ENCODE measurements at places on chromosomes 12 and 14. TPM values are rescaled to one million over a fixed set of nuclear protein-coding genes. Genes with fewer than 3 reads are reported as not detected.

Gene HOXC6
- 4.1 TPM for total RNA-seq

Gene PLEK2
- 0.22 TPM for total RNA-seq

Gene FAM161B
- total RNA-seq, result 6.6 TPM

Gene KERA
- total RNA-seq, result 223 TPM

Gene PCED1B
- total RNA-seq, result 0.22 TPM

Gene SYNDIG1L
- total RNA-seq, result 0.04 TPM

Gene KRT80
- 0.62 TPM for total RNA-seq

Gene CIPC
- 18.9 TPM for total RNA-seq

Gene IFNG-AS1
- 0.31 TPM for total RNA-seq

Gene P2RX2
- not detected for total RNA-seq

Gene SLC5A8
- 0.04 TPM for total RNA-seq

Gene WNT1
- not detected for total RNA-seq

Gene KLRC1
- 0.22 TPM for total RNA-seq

Gene RTL1
- 12.8 TPM for total RNA-seq

Gene SLC6A15
- total RNA-seq, result 0.98 TPM

Gene CD163
- 6.9 TPM for total RNA-seq

Gene NPAS3
- total RNA-seq, result 5.7 TPM

Data from muscle of leg (tissue), 16 donors.